ENCODE measurements at places on chromosomes 7 and 10.

- DNase-seq = no peak
Measured at GRCh38 chr10:60310740-60311139, 78.9 kb downstream of the ANK3 start.

DNA sequence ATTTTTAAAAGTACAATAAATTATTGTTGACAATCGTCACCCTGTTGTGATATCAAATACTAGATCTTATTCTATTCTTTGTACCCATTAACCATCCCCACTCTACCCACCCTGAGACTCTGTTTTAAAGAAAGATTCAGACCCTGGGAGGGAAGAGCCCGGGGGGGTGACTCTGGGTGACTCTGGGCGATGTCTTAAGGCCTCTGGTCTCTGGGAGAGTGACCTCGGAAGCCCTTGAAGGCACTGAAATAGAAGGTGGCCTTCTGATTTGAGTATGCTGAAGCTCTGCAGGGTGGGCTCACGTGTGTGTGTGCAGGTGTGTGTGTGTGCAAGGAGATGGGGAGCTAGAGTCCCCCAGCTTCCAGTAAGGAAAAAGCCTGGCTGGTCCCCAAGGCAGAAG, 9.7 kb downstream of the ADAP1 start:
- no peak for DNase-seq

GRCh38 chr7:138864667-138865066, 66.7 kb upstream of the ATP6V0A4 start:
- DNase-seq = no peak

DNA sequence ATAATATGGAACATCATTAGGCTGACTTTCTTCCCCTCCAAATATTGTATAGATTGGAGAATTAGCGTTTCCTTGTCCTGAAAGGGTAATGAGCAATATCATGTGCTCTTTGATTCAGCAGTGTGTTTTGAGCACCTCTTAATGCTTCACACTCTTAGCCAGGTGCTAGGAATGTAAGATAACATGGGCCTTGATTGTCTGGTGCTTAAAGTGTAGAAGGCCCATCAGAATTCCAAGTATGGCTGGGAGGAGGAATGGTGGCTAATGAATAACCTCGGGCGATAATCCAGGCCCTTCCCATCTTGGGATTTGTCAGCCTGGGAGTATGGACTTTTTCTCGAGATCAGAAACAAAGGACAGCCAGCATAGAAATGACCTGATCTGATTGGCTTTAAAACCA, 8.6 kb downstream of the TSPAN13 start:
- no peak for DNase-seq

- no peak for DNase-seq
Measured at GRCh38 chr7:17404006-17404405, 105.6 kb downstream of the AHR start.

- DNase-seq = no peak
Measured at GRCh38 chr7:4245866-4246470, 436.1 kb upstream of the FOXK1 start.

All from central memory CD4-positive, alpha-beta T cell (primary cell).